ENCODE measurements at places on chromosomes 6 and 20. TPM values are rescaled to one million over a fixed set of nuclear protein-coding genes. Genes with fewer than 3 reads are reported as not detected.

CPXM1 gene
- total RNA-seq, result 2.0 TPM

PTK7 gene
- total RNA-seq, result 61.8 TPM

ARHGAP40 gene
- total RNA-seq, result not detected

PRND gene
- total RNA-seq, result not detected

CCN6 gene
- total RNA-seq, result not detected
